ENCODE measurements at places on chromosomes 7 and 10. TPM values are rescaled to one million over a fixed set of nuclear protein-coding genes. Genes with fewer than 3 reads are reported as not detected.

TFPI2 gene
- total RNA-seq, result 40.5 TPM

DNA sequence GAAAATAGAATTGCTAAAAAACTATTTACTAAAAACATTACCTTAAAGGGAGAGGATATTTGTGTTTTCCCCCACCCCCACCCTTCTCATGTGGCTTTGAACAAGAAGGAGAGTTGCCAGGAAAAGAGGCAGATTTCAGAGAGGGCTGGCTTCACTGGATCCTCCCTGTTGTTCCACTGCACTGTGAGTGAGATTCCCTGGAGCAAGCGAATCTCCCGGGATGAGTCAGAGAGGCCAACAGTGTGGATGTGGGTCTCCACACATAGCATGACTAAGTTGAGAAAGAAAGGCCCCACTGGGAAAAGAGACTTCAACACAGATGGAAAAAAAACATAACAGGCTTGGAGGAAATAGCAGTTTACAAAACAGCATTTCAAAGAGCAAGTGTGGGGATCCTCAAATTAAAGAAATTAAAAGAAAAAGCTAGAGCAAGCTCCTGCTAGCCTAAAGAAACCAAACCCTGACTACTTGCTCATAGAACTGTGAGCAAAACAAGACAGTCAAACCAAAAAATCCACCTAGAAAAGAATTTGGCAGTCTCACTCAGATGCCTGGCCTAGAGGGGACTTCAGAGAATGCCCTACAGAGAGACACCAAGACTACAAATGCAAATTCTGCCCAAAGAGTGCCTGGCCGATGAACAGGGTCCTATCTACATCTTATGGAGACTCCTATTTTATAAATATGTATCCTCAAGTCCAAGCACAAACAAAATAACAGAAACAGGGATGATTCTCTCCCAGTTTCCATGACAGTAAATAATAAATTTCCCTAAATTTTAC, 3.4 kb downstream of the CAV1 start:
- peak; percentile 93 for DNase-seq

CTAGE15 gene
- not detected for total RNA-seq

DNA sequence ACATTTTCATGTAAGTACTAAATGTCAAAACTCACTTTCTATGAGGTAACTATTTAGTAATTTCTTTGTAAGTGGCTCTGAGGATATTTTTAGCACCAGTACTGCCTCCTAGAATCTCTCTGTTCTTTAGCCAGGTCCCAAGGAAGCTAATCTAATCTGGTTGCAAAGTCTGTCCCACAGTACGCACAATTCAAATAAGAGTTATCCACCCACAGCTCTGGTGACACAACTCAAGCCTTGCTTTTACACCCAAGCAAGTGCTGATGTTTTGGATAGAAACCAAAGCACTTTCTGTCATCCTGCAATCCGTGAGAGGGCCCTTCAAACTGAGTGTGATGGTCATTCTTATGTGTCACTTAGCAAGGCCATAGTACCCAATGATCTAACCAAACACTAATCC, 14.5 kb downstream of the GIMAP5 start:
- no peak for DNase-seq

FKBP9 gene
- total RNA-seq, result 207 TPM

- no peak for DNase-seq
Measured at GRCh38 chr10:4810092-4810491, 15.9 kb upstream of the AKR1E2 start.
